Substantia nigra (tissue), 51 donors: ENCODE measurements at places on chromosomes 5 and 9.

- no peak for DNase-seq
These were observed 40.1 kb downstream of the PRRT1B start for GRCh38 chr9:131585375-131585774.

DNA sequence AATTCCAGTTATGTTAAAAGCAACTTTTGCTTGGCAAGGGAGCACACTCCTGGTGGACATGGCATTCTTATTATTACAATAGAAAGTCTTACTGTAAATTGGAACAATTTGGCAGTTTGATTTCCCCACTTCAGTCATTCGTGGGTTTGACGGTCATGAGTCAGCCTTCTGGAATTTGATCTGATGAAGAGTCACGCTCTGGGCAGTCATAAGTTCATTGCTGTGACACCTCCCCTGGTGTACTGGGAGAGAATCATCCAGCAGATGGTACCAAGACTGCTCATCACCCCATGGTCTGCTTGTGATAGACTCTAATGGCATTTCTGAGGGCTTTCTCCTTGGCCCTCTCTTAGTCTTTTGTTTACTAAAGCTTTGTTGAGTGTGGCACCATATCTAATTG is 53.8 kb downstream of the GLRA1 start:
- DNase-seq = no peak

- DNase-seq = no peak
These were observed 16.0 kb downstream of the TEK start for GRCh38 chr9:27125030-27125429.

DNA sequence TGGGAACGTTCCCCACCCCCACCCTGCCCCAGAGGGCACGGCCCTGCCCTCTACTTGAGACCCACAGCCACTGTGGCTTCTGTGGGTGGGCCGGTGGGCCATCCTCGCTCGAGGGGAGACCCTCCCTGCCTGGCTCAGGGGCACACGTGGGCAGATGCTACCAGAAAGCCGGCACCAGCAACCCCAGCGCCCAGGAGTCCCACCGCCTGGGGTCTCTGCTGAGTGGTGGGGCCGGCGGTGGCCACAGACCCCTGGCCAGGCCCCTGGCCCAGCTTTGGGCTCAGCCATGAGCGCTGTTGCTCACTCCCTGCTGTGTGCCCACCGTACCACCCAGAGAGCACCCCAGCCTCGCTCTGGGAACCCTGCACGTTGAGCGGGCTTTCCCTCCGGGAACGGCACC is 16.5 kb upstream of the NRARP start:
- DNase-seq = no peak

DNA sequence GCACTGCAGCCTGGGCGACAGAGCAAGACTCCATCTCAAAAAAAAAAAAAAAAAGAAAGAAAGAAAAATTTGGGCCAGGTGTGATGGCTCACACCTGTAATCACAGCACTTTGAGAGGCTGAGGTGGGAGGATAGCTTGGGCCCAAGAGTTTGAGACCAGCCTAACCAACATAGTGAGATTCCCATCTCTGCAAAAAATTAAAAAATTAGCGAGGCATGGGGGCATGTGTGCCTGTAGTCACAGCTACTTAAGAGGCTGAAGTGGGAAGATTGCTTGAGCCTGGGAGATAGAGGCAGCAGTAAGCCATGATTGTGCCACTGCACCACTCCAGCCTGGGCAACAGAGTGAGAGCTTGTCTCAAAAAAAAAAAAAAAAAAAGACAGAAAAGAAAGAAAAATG is 2.9 kb upstream of the SIT1 start:
- DNase-seq = no peak

- DNase-seq = no peak
These were observed 532.1 kb downstream of the PDE4D start for GRCh38 chr5:59361454-59361853.
